ENCODE measurements at places on chromosomes 6 and 20.

GRCh38 chr6:90025523-90026061, 131.3 kb downstream of the GJA10 start:
- no peak for DNase-seq

DNA sequence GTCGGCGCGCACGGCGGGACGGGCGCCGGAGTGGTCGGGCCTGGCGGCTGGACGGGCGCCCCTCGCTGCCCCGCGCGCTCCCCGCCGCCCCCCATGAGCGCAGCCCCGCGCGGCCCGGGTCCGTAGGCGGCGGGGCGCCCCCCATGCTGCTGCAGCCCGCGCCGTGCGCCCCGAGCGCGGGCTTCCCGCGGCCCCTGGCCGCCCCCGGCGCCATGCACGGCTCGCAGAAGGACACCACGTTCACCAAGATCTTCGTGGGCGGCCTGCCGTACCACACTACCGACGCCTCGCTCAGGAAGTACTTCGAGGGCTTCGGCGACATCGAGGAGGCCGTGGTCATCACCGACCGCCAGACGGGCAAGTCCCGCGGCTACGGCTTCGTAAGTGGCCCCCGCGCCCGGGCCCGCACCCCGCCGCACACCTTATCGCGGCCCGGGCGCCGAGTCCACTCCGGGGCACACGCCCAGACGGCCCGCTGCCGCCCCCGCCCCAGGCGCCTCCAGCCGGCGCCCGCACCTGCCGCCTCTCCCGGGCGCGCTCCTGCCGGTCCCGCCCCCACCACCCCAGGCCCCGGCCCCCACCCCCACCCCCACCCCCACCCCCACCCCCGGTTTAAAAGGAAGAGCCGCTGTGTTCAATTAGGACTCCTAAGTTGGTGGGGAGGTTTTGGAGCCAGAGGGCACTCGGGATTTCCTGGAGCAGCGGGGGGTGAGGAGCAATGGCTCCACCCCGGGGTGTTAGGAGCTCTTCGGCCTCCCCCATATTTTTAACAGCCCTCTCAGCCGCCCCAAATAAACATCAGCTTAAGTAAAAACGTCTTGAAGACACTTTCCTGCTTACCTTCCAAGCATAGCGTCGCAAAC, 474 bp downstream of the RBM38 start:
- DNase-seq: peak; percentile 38

GRCh38 chr6:32954986-32955802, 2.3 kb upstream of the HLA-DMA start:
- no peak for DNase-seq

- DNase-seq: no peak
These were observed 9.5 kb upstream of the PARD6B start for GRCh38 chr20:50721881-50722281.

GRCh38 chr20:9453201-9453600, 61.2 kb upstream of the LAMP5 start:
- no peak for DNase-seq

DNA sequence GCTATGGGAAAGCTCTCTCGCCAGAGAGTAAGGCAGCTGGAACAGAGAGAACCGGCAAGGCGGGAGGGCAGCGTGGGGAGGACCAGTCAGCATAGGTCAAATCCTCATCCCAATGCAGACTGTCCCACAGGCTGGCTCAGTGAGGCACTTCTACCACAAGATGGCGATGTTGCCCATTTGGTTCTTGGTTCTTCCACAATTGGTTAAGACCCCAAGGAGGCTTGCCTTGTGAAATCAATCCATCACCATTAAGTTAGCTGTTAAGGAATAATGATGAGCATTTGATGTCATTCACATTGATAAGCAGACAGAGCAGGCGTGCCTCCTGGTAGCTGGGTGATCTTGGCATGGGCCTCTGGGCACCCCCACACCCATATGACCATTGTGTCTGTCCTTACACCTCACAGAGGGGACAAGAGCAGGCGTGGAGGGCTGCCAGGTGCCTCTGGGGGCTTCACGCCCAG, 2.4 kb downstream of the CSTL1 start:
- DNase-seq: peak; percentile 52

GRCh38 chr6:20876036-20876435, 341.8 kb downstream of the CDKAL1 start:
- DNase-seq: no peak

- no peak for DNase-seq
These were observed 249.4 kb downstream of the DLL1 start for GRCh38 chr6:170041526-170041925.

GRCh38 chr6:43481591-43482236, 4.3 kb downstream of the TJAP1 start:
- no peak for DNase-seq

- no peak for DNase-seq
These were observed 10.8 kb downstream of the CDYL start for GRCh38 chr6:4786996-4787395.

DNA sequence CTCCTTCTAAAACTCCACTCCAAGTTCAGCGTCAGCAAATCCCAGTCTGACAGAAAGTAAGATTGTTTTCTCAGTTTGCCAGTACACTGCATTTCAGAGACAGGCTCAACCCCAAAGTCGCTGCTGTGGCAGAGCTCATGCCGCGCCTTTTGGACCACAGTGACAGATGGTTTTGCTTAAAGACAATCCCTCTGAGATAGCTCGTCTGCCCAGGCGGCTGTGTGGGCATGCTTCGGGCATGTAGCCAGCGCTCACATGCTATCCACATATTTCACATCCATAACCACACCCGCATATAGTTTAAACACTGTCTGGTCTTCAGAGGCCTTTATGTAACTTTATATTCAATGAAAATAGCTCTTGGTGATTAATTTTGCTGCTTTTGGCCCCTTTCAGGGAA, 14.7 kb upstream of the PXDC1 start:
- no peak for DNase-seq

DNA sequence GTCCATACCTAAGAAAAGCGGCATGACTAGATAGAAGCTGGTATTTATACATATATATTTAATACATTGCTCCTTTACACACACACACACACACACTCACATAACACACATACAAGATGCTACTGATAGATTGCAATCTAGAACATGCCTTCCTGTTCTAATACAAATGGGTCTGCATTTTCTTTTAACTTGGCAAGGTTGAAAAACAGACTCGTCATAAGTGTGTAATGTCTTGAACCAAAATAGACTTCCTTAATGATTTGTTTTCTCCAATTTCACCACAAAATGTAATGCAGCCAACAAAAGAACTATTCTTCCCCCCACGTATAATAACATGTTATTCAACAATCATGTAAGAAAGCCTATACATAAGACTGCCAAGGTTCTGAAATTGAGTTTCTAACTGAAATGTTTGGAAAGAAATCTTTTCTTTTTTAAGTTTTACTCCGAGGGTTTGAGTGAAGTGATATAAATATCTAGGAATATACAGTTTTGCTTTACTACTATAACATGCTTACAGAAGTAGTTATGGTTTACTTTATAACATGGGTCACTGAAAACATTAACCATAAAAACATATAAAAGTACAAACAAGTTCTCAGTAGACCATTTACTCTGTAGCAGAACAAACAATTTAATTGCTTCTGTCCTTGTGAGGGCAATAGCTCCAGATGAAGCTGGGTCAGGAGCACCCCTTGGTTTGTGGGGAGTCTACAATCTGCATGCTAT, 207.5 kb downstream of the FOXC1 start:
- DNase-seq: no peak

DNA sequence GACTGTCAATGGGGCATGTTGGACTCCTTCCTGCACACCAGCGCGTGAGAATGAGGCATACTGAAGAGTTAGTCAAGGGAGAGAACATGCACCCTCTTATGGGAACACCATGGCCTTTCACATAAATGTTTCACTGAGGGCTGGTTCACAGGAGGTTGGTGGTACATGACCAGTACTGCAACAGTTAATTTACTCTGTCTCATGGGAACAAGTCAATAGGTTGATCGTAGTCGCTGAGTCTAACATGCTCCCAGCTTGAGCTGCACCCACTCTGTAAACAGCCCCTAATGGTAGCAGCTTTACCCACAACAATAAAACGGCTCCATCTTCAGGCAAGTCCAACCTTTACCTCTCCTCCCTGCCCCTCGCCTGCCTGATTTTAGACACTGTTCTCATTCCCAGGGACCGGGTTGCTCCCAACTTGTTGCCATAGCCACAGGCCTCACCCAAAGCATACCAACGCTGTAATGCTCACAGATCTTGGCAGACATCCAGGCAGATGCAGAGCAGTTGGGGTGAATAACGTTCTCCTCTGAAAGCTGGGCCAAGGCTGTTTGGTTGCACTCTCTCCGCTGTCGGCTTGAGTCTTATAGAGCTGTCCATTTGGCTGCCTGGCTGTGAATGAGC, 111.3 kb downstream of the LY86 start:
- DNase-seq: no peak

DNA sequence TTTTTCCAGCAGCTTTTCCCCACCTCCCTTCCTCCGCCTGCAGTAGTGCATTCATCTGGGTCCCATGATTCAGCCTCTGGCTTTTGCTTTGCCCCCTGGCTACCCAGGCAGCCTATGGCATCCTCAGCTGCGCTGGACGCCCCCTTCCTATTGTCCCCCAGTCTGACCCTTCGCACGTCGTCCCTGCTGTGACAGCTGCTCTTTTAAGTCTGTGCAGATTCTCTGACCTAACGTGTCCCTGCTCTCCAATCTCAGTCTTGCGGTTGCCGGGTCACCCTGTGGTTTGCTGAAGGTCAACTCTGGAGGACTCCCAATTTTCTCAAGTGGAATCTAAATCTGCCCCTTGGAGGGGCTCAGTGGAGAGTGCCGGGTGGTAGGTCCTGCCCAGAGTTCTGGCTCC, 294.3 kb downstream of the CDC5L start:
- no peak for DNase-seq

DNA sequence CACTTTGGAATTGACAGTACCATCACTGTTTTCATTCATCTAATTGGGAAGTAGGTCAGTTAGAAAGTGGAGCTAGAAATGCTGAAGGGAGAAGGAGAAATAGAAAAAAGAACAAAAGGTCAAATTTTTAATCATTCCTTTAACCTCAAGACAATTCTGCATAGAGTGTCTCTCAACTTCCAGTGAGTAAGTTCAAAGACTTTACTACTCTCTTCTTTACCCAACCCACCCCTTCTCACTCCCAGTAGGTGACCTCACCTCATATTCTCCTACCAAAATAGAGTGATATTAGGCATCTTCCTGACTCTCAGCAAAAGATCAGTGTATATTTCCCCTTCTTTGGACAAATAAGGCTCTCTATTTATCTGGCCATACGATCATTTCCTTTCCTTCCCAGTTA, 340.0 kb upstream of the JAG1 start:
- no peak for DNase-seq

- no peak for DNase-seq
These were observed 96.0 kb downstream of the RIMS1 start for GRCh38 chr6:71982389-71982788.

DNA sequence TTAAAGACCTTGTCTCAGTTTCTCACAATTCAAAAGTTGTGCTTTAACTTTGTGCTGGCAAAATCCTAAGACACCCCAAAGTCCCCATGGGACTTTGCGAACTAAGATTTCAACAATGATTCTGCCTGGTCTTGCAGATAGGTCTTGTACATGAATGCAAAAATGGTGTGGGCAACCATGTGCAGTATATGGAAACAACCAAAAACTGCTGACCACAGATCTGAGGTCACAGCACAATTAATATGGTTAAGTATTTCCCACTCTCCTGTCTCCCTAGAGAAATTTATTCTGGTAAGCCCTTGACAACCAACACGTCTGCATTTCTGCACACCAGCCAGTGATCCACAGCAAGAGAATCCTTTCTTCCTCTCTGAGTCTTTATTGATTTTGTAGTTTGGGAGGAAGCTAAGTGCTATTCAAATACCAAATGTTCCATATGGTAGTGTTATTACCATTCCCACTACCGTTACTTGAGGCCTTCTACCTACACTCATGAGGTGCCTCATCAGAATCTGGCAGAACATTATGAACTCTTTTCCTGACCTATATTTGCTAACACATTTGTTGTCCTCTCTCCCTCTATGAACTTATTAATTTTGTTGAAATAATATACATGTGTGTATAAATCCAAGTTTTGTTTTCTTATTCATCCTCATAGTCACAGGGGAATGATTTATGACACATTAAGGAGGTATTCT, 178.7 kb downstream of the ATXN1 start:
- DNase-seq: no peak

GRCh38 chr20:44532981-44533331, 11.1 kb upstream of the SERINC3 start:
- DNase-seq: no peak

- DNase-seq: no peak
These were observed 263.2 kb upstream of the NT5E start for GRCh38 chr6:85186546-85187175.

GRCh38 chr6:127879685-127880084, 21.2 kb downstream of the THEMIS start:
- DNase-seq: no peak

DNA sequence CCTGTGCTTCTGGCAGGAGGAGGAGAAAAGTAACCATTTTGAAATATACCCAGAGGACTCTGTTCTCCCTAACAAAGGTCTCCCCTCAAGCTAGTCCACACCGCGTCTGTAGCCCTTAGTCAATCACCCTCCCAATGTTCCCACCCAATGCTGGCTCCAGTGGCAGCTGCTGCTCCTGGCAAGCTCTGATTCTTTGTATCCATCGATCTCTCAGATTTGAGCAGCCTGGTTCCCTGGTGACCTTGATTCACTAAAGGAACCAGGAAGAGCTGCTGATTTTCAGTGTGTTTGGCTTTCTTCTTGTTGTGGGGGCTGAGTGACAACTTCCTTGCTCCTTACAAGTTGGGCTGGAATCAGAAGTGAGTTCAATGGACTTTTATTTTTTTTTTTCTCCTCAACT, 68.5 kb downstream of the FOXC1 start:
- DNase-seq: no peak

DNA sequence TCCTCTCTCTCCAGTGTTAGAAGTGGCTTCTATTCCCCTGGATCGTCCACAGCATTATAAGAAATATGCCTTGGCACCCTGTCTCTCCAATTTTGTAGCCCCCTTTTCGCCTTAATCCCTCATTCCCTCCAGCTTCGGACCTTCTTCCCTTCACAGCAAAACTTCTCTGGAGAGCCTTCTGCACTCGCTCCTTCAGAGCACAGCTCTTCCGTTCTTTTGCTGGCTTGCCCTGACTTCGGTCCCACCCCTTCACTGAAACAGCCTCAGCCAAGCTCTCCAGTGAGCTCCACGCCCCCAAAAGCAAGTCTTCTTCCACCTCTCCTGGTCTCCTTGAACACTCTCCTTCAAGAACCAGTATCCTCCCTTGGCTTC, 134.7 kb upstream of the RNF24 start:
- DNase-seq: no peak

DNA sequence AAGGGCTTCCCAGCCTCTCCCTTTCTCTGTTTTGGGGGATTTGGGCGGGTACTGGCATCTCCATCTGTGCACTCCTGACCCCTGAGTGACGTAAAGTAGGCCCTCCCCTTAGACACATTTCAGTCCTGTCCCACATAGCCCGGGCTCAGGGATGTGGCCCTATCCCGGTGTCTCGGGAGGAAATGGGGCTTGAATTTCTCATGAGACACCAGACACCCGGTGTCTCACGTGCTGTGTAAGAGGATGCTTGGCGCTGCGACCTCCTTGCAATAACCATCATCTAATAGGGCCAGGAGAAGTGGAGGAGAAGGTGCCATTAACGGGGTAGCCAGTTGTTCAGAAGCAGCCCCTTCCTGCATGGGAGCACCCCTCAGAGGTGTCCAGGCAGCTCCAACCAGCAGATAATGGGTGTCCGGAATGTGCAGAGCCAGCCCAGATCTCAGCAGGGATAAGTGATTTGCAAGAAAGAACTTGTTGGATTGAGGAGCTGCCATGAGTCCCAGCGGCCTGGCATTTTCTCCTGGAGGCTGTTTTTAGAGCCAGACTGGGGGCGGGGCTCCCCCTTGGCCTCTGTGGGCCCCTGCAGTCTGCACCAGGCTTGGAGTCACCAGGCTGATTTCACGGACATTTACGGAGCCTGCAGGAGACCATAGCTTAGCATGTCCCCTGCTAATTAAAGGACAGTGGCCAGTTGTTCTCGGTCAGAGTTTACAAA, 372.0 kb downstream of the PREX1 start:
- DNase-seq: no peak

All from naive B cell (primary cell).